ENCODE measurements at places on chromosomes 6 and 20.

DNA sequence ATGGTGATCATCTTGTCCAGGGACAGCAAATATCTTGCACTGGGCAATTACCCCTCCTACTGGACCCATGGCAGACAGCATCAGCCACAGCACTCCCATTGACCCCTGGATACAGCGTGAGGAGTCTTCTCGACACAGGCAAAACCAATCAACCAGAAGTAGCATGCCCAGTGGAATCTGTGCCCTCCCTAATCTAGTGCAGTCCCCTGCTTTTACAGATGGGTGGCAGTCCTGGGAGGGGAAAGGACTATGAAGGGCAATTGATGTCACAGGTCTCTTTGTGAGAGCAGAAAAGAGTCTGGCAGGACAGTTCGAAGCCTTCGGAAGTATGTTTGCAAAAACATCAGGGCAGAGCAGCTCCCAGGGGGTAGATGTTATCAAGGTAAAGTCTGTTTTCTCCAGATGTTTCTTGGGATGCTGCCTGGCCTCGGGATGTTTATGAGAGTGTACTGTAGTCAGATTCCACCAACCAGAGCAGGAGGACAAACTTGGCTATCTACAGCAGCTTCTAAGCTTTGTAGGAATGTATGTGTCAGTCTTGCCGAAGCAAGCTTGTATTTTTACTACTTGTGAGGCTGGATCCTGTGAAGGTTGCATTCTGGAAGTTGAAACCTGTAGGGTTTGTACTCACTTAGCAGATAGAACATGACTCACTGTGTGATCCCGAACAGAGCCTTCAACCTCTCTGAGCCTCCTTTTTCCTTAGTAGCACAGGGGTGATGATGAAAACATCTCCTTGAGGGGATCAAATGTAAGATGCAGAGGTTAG is 63.0 kb upstream of the MYL9 start:
- DNase-seq: no peak

DNA sequence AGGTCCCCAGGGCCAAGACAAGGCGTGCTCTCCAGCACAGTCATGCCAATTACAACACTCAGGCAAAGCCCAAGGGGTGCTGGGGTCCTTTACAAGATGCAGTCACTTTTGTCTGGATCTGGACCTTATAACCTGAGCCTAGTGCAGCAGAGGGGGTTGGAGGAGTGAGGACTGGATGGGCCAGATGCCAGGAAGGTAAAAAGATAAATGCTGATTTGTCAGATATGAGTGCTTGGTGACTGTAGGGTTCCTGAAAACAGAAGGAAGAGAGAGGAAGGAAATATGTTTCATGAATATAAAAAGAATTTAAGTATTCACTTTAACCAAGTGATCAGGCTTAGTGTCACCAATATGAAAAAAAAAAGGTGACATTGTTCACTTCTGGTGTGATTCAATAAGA is 43.4 kb upstream of the TFAP2A start:
- DNase-seq: no peak

DNA sequence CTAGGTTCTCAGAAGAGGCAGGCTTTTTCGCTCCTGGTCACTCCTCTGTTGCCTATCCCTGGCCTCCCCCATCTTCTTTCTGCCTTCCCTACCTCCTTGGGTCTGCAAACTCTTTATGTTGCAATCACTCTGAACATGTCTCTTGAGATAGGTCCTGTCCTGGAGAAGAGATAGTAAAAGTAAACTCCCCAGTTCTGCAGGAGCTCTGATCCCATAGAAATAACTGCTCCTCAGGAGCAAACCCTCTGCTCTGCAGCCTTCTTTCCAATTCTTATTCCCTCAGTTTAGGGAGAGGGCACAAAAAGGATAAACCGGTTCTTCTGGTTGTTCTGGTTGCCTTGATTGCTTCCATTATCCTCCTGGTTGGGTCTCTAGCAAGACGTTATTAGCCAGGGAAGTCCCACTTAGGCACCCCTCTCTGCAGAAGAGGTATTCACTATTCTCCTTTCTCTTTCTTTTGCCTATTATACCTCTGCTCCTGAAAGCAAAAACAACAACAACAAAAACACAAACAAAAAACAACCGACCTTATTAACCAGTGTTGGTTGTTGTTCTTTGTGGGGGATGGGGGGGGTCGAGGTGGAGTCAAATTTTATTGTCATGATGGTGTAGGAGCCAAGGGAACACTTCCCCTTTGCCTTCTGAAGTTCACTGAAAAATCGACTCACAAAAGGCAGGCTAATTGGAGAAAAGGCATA is 973 bp downstream of the TRIM38 start:
- DNase-seq: no peak

- no peak for DNase-seq
Observed at GRCh38 chr6:133772567-133772966, 116.3 kb upstream of the TCF21 start.

All from Jurkat, Clone E6-1 (cell line).